ENCODE measurements at places on chromosomes 1 and 21.

- DNase-seq = no peak
These were observed 3.1 kb downstream of the FUCA1 start for GRCh38 chr1:23864801-23865542.

DNA sequence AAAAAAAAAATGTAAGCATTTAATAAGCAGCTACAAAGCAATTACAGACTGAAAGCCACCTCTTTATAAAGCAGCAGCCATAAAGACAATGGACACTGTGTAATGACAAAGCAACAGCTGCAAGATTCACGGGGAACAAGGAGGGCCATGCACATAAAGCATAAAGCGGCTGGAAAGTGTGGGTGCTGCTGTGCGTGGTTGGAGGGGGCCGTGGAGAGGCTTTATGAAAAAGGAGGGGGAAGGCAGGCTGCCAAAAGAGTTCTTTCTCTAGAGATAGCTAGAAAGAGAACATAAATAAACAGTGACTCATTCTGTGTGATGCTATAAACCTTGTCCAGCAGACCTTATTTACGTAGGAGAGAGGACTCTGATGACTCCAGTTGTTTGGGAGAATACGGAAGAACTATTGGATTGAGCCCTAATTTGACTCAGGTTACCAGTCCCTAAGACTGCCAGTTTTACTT lies 49.3 kb downstream of the ADAMTS1 start:
- DNase-seq = peak; percentile 62

DNA sequence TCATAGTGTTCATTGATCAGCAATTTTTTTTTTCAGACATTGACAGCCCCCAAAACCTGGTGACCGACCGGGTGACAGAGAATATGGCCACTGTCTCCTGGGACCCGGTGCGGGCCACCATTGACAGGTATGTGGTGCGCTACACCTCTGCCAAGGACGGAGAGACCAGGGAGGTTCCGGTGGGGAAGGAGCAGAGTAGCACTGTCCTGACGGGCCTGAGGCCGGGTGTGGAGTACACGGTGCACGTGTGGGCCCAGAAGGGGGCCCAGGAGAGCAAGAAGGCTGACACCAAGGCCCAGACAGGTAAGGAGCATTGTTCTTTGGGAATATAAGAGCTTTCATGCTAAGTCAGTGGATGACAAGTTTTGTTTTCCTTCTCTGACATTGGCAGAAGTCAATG lies 49.3 kb downstream of the TNN start:
- DNase-seq = no peak

DNA sequence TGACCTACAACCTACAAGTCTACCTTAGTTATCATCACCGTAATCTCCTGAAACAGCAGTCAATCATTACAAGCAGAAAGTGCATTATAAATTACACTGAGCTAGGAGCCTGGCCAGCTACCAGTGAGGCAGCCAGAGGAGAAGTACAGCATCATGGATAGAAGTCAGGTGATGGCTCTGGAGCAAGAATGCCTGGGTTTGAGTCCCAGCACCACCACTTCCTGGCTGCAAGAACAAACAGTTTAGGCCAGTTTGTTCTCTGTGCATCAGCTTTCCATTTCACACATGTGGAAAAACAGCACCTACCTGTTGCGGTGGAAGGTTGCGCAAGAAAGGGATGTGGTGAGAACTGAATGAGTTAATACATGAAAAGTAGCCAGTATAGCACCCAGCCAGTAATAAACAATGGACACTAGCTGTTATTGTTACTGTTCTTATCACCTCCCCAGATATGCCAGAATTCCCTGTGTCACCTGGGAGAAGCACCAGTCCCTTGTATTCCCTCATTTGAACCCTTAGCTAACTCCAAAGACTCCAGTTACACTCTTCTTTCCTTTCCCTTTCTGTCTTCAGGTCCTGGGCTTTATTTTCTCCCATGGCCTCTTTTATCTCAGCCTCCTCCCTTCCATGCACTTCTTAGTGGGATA lies 9.0 kb downstream of the CREG1 start:
- DNase-seq = no peak

DNA sequence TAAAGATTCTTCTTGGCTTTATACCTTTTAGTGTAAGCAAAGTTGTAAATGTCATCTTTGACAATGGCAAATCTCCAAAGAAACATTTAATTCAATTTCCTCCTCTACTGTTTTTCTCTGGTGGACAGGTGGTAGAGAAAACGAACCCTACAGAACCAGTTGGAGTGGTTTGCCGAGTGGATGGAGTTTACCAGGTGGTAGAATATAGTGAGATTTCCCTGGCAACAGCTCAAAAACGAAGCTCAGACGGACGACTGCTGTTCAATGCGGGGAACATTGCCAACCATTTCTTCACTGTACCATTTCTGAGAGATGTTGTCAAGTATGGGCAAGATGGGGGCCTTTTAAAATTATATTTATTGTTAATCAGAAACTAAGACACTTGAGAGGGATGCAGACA lies 25.8 kb downstream of the UAP1 start:
- DNase-seq = peak; percentile 35

- no peak for DNase-seq
These were observed 652.9 kb upstream of the USP24 start for GRCh38 chr1:55868026-55868425.

- DNase-seq = no peak
These were observed 209.5 kb upstream of the GALNT2 start for GRCh38 chr1:229857585-229857984.

DNA sequence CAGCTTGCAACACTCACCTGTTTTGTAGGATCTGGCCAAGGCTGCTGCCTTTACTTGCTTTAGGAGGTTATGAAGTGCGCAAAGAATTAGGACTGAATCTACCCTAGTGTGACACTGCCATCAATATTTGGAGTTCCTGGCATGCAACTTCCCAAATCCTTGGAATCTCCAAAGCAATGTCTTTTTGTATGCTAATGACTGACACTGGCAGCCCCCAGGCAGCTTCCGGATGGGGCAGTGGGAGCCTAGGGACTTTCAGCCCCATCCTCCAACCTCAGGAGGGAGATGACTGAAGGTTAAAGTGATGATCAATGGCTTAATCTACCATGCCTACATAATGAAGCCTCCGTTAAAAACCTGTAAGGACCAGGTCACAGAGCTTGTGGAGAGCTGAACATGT lies 5.5 kb downstream of the RCC2 start:
- no peak for DNase-seq

- DNase-seq = no peak
These were observed 28.8 kb upstream of the CAMTA1 start for GRCh38 chr1:6756457-6756856.

DNA sequence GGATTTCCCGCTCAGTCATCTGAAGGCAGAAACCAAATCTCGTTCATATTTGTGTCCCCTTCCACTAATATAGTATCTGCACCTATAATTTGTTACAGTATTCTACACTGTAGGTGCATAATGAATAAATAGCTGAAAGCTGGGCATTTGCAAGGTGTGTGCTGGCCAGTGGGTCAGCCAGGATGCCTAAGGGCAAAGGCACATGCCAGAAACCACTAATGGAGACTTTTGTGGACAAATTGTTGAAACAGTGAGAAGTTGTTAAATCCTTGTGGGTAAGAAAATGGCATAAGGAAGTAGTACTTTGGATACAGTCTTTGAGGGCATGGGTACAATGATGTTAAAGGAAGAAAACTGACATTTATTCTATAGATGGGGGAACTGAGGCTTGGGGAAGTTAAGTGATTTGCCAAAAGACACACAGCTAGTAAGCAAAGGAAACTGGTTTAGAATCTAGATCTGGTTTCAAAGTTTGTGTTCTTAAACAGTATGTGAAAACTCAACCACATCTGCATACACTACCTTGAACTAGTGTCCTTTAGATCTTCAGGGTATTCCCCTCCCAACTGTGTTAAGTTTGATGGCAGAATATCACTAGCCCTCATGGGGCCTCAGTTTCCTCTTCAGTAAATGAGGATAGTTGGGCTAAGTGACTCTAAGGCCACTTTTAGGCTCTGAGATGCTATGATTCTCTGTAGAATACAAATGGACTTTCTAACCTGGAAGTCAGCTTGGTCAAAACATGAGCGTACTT lies 26.5 kb upstream of the LRRC8C start:
- no peak for DNase-seq

DNA sequence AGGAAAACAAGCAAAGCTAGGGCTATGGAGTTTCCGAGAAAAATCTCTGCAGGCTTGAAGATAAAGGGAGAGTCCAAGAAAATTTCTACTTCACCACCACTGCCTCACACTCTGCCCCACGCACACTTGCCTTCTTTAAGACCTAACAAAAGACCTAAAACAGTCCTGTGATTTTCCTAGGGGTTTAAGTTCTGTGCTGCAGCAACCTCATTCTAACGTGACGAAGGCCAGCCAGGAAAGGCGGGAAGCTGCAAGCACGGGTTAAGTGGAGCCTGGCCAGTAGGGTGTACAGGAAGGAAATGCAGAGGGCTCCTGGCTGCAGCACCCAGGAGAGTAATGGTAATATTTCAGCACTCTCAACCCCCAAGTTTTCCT lies 1.5 kb downstream of the SPATA6 start:
- peak; percentile 78 for DNase-seq

GRCh38 chr1:23421753-23422240 lies 2.8 kb downstream of the TCEA3 start:
- DNase-seq = peak; percentile 49

- DNase-seq = no peak
These were observed 7.3 kb upstream of the TTC4 start for GRCh38 chr1:54708385-54708784.

GRCh38 chr21:21226472-21226871 lies 228.3 kb downstream of the NCAM2 start:
- no peak for DNase-seq

DNA sequence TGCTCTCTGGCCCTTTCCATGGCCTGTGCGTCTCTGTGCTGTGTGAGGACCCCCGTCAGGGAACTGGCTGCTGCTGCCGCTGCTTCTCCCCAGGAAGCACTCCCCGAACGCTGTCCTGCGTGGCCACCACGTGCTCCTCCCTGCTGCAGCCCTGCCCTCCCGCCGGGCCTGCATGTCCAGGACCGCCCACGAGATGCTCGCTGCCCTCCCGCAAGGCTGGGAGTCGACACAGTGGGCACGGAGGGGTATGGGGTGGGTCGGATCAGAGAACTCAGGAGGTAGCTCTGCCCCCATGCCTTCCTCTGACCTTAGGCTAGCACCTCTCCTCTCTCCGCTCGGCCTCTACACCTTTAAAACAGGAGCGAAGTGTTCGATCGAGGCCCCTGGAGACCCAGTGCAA lies 171.9 kb upstream of the AJAP1 start:
- no peak for DNase-seq

- DNase-seq = peak; percentile 37
These were observed 94.3 kb downstream of the VAV3 start for GRCh38 chr1:107870696-107871095.

- DNase-seq = peak; percentile 12
These were observed 938 bp upstream of the ACTN2 start for GRCh38 chr1:236685205-236685916.

DNA sequence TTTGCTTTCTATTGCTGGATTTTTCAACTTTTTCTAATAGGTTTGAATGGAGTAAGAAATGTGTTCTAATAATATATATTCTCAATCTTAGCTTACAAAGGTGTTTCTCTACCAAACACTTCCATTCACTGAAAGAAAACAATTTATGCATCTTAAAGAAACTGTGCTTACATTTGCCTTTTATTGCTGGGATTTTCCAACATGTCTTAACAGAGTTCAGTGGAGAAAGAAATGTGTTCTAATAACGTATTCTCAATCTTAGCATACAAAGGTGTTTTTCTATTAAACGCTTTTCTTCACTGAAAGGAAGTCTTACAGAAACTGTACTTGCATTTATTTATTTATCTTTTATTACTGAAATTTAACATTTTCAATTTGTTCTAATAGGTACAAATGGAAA lies 5.6 kb downstream of the CD53 start:
- no peak for DNase-seq

DNA sequence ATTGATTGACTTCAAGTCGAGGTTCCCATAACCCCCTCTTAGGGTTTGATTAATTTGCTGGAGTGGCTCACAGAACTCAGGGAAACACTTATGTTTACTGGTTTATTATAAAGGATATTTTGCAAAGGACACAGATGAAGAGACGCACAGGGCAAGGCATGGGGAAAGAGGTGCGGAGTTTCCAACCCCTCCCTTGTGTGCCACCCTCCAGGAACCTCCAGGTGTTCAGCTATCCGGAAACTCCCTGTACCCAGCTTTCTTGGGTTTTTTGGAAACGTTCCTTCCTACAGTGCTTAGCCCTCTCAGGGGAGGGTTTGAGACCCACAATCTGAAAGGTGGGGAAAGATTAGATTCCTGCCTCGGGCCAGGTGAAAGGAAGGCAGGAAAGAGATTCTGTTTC lies 48.2 kb downstream of the UCK2 start:
- DNase-seq = no peak

GRCh38 chr1:168089979-168090337 lies 46.8 kb downstream of the GPR161 start:
- no peak for DNase-seq

DNA sequence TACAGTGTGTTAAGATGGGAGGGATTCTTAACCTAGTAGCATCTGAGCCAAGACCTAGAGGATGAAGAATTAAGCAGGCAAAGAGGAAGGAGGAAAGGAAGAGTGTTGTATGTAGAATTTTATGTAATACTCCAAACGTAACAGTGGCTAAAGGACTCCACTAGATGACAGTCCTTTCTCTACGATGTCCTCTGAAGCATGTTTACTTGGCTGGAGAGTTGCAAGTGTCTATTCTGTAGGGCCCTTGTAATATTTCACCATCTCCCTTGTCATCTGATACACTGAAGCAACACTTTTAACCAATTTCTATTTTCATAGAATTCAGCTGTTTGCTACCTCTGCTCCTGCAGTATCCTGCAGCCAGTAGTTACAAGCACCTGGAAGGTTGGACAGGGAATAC lies 2.2 kb upstream of the YBX1 start:
- DNase-seq = no peak

DNA sequence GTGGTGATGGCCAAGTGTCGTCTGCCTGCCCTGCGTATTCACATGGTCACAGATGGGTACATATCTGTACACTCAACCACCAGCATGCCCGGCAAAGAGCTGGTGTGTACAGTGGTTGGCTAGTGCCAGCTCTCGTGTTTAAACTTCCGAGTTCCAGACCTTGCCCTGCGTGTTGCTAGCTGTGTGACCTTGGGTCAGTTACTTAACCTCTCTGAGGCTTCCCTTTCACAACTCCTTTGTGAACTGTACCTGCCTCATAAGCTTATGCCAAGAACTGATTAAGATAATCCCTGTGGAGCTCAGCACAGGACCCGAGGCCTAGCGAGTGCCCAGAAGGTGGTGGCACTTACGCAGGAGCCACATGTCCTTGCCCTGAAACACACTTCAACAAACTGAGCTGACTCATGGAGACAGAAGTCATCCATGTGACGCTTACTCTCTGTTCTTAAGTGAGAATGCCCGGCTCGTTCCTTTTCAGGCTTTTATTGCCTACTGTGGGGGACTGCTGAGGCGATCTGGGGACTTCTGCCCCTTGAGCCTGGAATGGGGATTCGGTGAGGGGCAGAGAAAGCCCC lies 55.4 kb downstream of the ALPL start:
- DNase-seq = no peak
